ENCODE measurements at places on chromosomes 11 and 22.

DNA sequence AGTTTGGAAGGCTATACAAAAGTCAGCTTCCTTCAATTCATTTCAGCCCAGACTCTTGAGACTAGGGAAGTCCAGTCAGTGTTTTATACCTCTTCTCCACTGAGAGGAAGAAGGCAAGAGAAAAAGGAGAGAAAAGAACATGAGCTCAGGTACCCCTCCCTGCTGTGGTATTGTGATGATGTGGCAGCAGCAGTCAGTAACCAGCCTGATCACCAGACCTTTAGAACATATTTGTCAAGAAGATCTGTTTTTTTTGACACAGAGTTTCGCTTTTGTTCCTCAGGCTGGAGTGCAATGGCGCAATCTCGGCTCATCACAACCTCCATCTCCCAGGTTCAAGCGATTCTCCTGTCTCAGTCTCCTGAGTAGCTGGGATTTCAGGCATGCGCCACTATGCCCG lies 21.2 kb upstream of the RPS13 start:
- DNase-seq = no peak

DNA sequence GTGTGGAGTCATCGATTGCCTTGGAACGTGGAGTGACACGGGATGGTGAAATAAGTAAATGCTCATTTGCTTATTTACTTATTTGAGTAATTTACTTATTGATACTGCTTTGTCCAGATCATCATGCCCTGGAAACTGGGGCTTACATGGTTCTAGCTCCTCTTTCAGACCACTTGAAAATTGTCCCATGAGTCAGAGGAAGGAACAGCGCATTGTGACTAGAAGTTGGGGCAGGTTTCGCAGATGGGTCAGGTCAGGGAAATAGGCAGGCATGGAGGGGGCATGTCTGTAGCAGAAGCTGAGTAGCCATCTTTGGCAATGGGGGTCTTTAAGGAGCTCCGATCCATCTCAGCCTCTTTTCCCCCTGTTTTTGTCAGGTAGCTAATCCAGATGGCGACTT lies 104.2 kb upstream of the SORL1-AS1 start:
- DNase-seq = no peak

- no peak for DNase-seq
These were observed at the start of gene OMP for GRCh38 chr11:77102246-77103210. TSS of gene OMP (plus strand) at chr11:77102840. CDS start at chr11:77102840, 0 bp downstream.

DNA sequence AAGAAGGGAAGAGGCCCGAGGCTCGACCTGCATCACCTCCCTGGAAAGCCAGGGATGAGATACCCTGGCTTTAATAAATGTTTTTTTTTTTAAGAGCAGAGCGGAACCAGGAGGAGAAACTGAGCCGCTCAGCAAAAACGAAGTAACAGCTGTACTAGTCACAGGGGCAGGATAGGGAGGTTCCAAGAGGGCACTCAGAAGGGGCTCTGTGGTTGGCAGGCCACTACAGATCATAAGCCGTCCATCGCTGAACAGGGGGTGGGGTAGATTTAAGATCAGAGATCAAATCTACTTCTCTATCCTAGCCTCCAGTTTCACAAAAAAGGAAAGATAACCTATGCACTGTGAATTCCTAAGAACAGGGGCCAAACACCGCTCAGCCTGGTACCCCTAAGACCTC lies 625 bp downstream of the EIF3D start:
- DNase-seq = no peak

DNA sequence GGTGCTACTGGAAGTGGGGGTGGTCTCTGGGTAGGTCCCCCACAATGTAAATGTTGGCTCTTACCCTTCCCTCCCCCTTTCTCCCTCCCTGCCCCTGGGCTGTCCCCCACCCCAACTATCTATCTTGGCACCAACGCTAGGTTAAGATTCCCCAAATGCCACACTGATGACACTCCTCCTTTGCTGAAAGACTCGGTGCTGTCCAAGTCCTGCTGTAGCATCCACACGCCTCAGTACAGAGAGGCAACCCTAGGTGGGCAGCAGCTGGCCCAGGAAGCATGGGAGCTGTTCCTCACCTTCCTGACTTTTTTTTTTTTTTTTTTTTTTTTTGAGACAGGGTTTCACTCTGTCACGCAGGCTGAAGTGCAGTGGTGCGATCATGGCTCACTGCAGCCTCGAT lies 3.4 kb upstream of the KCTD17 start:
- no peak for DNase-seq

GRCh38 chr22:32164075-32164860 lies 5.2 kb upstream of the C22orf42 start:
- no peak for DNase-seq

GRCh38 chr11:132822276-132822675 lies 710.0 kb downstream of the OPCML start:
- no peak for DNase-seq

DNA sequence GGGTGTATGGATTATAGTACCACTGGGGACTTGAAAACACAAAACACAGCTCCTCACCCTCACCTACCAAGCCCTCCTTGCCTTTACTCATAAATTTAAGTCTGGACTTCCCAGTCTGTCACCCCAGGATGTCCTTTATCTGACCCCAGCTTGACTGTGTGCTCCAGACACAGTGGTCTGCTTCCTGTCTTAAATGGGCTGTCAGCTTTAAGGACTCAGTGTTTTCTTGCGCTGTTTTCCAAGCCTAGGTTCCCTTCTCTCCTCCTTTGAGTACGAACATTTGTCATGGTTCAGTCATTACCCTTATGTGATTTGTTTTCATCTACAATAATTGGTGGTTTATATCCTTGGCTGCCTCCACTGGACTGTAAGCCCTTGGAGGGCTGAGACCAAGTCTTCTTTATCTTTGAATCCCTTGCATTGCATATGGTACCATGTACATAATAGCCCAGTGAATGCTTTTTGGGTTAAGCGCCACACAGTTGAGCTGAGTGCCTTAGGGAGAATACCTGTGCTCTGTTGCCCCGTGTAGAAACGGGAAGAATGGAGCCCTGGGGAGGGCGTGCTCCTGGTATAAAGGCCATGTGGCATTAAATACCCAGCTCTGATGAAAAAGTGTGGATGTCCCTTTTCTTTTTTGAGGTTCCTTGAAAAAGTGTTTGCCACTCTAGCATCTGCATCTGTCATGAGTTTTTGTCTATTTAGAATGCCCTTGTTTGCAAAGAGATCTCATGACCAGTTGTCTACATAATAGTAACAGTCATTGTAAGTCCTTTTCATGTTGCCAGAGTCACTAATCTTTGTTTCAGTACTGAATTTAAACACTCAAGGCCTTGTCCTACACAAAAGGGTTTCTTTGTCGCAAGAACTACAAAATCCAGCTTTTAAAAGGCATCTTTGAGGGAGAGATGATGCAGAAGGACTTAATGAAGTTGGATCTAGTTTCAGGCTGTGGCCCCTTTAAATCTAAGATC lies 14.0 kb downstream of the PANX1 start:
- DNase-seq = no peak

DNA sequence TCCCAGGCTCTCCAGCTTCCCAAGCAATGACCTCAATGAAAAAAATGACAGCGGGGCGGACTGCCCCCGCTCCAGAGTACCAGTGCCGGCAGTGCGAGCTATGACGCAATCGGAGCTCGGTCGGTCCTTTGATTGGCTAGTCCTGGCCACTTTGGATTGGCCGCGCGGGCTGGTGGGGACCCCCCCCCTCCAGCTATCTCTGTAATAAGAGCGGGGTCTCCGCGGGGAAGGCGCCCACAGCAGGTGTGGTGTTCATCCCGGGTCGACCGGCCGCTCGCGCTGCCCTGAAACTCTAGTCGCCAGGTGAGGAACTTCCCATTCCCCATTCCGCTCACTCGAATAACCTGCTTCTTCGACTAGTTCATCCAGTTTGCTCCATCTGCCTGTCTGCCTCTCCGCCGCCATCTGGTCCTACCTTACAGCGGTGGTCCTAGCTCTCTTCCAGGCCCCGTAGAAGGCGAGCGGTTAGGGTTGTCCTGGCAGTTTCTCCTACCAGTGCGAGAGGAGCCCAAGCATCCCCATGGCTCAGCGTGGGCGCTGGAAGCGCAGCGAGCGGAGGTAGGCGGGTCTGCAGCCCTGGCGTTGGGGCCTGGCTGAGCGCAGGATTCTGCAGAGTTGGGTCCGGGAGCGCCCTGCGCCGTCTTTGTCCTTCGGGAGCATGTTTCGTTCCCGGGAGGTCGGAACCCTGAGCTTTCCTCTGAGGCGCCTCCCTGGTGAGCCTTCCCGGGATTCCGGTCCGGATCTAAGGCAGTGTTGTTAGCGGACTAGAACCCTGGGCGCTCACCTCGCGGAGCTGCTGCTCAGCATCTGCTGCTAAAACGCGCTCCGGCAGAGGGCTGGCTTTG lies at the start of gene CALCB:
TSS of gene CALCB (plus strand) at position 233 of the 845 bp plus-strand sequence. CDS start 1,126 bp downstream, outside the sequence.
- no peak for DNase-seq

- no peak for DNase-seq
These were observed 47.5 kb downstream of the SC5D start for GRCh38 chr11:121340032-121340580.

GRCh38 chr22:31626427-31627150 lies 35.4 kb downstream of the PISD start:
- DNase-seq = no peak

- DNase-seq = no peak
These were observed 11.5 kb downstream of the TSKU start for GRCh38 chr11:76794371-76795289.

- DNase-seq = no peak
These were observed 32.2 kb upstream of the ISX start for GRCh38 chr22:35033635-35034296.

DNA sequence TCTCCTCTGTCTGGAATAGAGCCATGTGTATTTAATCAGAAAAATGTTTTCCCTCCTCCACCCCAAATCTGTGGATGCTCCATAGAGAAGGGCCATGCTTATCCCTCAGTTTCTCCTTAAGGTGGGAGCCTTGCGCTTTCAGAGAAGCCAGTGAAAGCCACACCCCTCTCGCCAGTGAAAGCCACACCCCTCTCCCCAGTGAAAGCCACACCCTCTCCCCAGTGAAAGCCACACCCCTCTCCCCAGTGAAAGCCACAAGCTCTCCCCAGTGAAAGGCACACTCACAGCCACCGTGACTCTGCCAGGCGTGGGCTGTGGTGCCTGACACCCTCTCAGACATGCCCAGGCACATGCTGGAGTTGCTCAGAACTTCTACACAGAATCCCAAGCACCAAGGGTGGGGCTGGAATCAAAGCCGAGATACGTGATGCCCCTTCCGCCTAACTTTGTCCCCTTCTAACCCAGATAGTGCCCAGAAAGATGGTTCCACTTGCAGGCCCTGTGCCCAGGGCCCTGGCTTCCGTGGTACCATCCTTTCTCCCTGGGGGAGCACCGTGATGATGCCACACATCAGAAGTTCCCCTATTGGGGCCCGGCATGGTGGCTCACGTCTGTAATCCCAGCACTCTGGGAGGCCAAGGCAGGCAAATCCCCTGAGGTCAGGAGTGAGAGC lies 16.5 kb upstream of the PRR5 start:
- DNase-seq = no peak

GRCh38 chr11:105033781-105034180 lies 1.2 kb downstream of the CASP1 start:
- DNase-seq = no peak

GRCh38 chr11:96169250-96169649 lies 173.7 kb downstream of the MAML2 start:
- DNase-seq = no peak

Measured in AG04449 (cell line).